ENCODE measurements at places on chromosomes 13 and 19. TPM values are rescaled to one million over a fixed set of nuclear protein-coding genes. Genes with fewer than 3 reads are reported as not detected.
A peak's percentile ranks its signal among the peaks of the same experiment; 100 is the strongest.

DNA sequence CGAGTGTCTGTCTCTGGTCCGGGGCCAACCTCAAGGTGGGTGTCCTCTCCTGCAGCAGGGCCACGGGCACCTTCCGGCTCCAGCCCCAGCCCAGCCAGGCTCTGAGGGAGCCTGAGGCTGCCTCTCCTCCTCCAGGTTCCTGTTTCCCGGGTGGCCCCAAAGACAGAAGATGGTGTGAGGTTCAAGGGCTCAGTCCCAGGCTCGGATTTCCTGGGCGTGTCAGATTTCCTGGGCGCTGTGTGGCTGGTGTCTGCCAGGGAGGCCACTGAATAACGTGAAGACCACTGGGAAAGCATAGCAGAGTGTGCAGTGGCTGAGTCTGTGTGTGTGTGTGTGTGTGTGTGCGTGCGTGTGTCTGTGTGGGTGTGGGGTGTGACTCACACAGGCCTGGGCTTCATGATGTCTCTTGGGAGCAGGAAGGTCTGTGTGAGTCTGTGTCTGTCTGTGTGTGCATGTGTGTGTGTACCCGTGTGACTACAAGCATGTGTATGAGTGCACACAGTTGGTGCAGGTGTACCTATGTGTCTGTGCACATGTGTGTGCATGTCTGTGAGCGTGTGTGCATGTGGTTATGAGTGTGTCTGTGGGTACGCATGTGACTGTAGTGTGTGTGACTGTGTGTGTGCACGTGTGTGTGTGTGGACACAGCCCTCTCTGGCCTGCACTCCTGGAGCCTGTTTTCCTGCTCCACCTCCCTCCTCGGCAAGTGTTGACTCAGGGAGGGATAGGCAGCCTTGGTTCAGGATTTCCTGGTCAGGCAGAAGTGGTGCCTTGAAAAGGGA lies 28.3 kb downstream of the CEBPA start:
- no peaks in the 10 kb centered on the region for H3K4me1 ChIP-seq
- no peak overlapping the region for H3K4me3 ChIP-seq
- peaks cover 8% of the 10 kb centered on the region for H3K27me3 ChIP-seq
- no peak overlapping the region for H3K27ac ChIP-seq

- H3K27ac ChIP-seq: no peak overlapping the region
- H3K4me1 ChIP-seq: no peaks in the 10 kb centered on the region
Observed at GRCh38 chr13:25281193-25281934, 5.9 kb downstream of the MTMR6 start.

The ZNF625 gene
- total RNA-seq: 16.7 TPM

- no peaks in the 10 kb centered on the region for H3K36me3 ChIP-seq
- H3K27me3 ChIP-seq: no peaks in the 10 kb centered on the region
- no peak for DNase-seq
- H3K4me1 ChIP-seq: no peaks in the 10 kb centered on the region
- no peak overlapping the region for H3K27ac ChIP-seq
Observed at GRCh38 chr13:88958821-88959220, 1287.7 kb downstream of the SLITRK5 start.

- H3K36me3 ChIP-seq: peaks cover 8% of the 10 kb centered on the region
- H3K4me3 ChIP-seq: no peak overlapping the region
- peak; percentile 0 for DNase-seq
- H3K27ac ChIP-seq: no peak overlapping the region
- H3K4me1 ChIP-seq: no peaks in the 10 kb centered on the region
Observed at GRCh38 chr13:95874286-95874685, 178.9 kb downstream of the UGGT2 start.

The PNMA8C gene
- 0.18 TPM for total RNA-seq

The CYP2A6 gene
- total RNA-seq: not detected

DNA sequence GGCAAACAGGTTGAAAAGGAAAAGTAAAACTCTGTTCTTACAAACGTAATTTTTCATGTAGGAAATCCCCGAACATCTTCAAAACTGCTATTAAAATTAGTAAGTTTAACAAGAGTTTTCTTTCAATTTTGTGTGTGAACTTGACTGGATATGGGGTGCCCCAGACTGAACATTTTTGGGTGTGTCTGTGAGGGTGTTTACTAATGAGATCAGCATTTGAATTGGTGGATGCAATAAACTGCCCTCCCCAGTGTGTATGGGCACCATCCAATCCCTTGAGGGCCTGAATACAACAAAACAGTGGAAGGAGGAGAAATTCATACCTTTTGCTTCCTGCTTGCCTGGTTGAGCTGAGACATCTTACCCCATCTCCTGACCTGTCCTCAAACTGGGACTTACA lies 11.8 kb downstream of the HAUS8 start:
- H3K27me3 ChIP-seq: no peaks in the 10 kb centered on the region
- no peak overlapping the region for H3K27ac ChIP-seq
- H3K36me3 ChIP-seq: peaks cover 10% of the 10 kb centered on the region
- DNase-seq: no peak
- H3K4me1 ChIP-seq: peaks cover 2% of the 10 kb centered on the region

The PCDH9 gene
- 10.2 TPM for total RNA-seq

DNA sequence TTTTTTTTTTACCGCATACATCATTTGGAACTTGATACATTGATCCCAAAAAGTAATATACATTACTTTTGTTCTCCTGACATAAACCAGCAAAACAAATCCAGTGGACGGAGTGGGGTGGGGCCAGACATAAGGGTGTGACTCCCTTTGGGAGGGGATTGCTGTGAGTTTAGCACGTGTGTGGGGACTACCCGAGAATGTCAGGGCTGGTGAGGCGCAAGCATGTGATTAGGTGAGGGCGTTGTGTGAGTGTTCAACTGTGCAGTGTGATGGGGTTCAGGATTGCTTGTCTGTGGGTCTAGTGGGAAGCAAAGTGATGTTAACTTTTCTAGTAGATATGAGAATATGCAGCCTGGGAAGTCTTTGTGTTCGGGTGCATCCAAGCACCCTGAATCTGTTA lies 468.0 kb downstream of the TSHZ3 start:
- no peak overlapping the region for H3K27ac ChIP-seq
- no peaks in the 10 kb centered on the region for H3K4me1 ChIP-seq
- H3K4me3 ChIP-seq: no peak overlapping the region
- H3K36me3 ChIP-seq: no peaks in the 10 kb centered on the region

The GNA15 gene
- total RNA-seq: 0.18 TPM

The MBD3L2 gene
- total RNA-seq: not detected

- no peak overlapping the region for H3K27ac ChIP-seq
- DNase-seq: peak; percentile 79
- H3K4me1 ChIP-seq: no peaks in the 10 kb centered on the region
- 0 out of 2 replicates have a peak, but pooled peaks cover 1% of the 10 kb centered on the region for H3K36me3 ChIP-seq
- H3K27me3 ChIP-seq: no peaks in the 10 kb centered on the region
Observed at GRCh38 chr13:28181413-28181812, 43.1 kb downstream of the PAN3 start.

DNA sequence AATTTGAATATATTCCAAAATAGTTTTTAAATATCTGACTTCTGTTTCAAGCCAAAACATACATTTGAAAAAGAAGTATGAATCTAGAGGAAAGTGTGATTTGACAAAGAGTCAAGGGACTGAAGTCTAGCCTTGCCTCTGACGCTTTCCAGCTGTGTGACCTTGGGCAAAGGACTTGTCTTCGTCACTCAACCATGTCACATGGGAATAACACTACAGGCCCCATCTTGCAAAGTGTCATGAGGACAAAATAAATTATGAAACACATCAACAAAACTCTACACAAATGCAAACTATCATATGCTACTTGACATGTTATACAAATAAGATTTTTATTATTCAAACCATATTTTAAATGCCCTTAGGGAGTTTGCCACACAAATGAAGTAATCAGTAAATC lies 73.0 kb downstream of the CYSLTR2 start:
- H3K27me3 ChIP-seq: no peaks in the 10 kb centered on the region
- no peak overlapping the region for H3K4me3 ChIP-seq
- H3K27ac ChIP-seq: 0 out of 2 replicates have a peak overlapping the region, but pooled peaks have one; percentile 43

DNA sequence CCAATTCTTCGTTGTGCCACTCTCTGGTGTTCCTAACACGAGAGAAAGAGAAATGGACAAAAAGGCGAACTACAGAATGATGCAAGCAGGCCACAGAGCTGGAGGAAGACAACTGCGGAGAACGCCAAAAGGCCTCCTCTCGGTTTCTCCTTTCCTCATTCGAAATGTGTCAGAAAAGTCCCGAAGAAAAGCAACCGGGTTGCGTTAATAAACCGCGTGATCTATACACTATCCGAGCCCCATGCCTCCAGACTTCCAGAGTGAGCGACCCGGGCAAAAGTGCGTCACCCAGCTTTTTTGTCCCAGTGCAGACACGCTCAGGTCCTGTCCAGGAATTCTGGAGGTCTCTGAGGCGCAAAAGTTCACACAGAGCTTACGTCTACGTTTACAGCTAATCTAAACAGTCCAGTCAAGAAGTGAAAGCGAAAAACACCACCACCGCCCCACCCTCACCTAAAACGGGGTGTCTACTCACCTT lies 413 bp downstream of the N4BP2L2 start:
- H3K27me3 ChIP-seq: no peaks in the 10 kb centered on the region
- no peaks in the 10 kb centered on the region for H3K4me1 ChIP-seq
- peak; percentile 62 for DNase-seq
- H3K36me3 ChIP-seq: 0 out of 2 replicates have a peak, but pooled peaks cover 1% of the 10 kb centered on the region
- H3K4me3 ChIP-seq: peak overlapping the region; percentile 75

The ISYNA1 gene
- 3.4 TPM for total RNA-seq

DNA sequence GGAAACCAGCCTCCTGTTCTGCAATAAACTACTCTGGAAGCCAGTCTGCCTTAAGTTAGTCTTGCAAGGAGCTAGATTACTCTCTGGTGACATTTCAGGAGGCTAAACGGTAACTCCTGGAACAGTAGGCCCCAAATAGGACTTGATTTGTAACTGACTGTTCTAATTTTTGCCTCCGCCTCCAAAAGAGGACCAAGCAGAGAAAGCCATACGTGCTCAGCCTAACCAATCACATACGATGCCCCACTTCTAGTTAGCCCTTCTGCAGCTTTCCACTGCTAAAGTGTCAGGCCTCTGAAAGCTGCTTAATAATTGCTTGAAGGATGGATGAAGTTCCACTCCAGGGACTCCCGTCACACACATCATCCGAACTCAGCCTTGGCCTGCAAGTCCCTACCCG lies 744 bp downstream of the ZNF805 start:
- H3K36me3 ChIP-seq: peaks cover 17% of the 10 kb centered on the region
- DNase-seq: peak; percentile 37
- H3K27me3 ChIP-seq: no peaks in the 10 kb centered on the region
- peak overlapping the region; percentile 91 for H3K27ac ChIP-seq

DNA sequence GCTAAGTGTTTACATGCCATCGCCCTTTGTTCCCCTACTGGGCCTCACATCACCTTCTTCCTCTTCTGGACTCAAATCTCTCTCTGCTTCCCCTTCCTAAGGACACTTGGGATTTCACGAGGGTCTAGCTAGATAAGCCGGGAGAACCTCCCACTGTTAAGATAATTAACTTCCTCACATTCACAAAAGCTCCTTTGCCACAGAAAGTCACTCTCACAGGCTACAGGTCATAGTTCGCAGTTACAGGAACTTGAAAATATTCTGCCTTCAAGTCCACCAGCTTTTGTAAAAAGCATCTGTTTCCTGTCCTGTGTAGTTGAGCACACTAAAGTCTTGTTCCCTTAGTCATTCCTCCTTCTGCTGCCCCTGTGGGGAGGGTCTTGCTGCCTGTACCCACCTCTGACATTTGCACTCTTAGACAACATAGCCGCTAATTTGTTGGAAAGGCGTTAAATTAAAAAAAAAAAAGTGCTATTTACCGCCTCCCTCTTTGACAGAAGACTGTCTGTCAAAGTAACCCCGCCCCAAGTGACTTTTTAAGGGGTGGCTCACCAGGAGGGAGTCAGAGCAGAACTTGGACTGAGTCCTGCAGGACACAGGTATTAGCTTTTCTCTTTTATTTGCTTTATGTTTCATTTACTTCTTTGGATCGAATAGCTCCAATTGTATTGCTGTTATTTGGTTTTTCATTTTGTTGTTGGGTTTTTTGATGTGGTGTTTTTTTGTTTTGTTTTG lies 26.8 kb upstream of the CEACAM21 start:
- no peak overlapping the region for H3K27ac ChIP-seq
- H3K27me3 ChIP-seq: peaks cover 18% of the 10 kb centered on the region
- no peaks in the 10 kb centered on the region for H3K4me1 ChIP-seq

DNA sequence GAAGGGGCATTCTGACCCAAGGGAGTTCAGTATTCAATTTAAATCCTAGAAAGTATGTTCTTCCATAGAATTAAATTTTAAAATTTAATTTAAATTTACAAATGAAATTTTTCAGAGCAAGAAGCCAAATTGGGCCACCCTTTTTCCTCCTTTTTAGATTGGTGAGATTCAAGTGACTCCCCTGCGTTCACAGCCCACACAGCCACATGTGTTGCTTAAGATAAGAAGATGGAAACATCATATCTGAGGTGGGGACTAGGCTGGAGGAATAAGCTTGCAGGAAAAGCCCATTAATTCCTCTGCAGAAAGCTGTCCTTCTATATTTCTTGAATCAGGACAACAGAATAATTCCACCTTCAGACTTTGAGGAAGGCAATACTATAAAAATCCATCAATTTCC lies 392.7 kb upstream of the ZNF507 start:
- no peaks in the 10 kb centered on the region for H3K36me3 ChIP-seq
- H3K4me3 ChIP-seq: no peak overlapping the region
- H3K27ac ChIP-seq: no peak overlapping the region
- no peaks in the 10 kb centered on the region for H3K27me3 ChIP-seq

The LGALS14 gene
- not detected for total RNA-seq

The SYCN gene
- total RNA-seq: not detected

- H3K4me3 ChIP-seq: no peak overlapping the region
- no peaks in the 10 kb centered on the region for H3K36me3 ChIP-seq
- peaks cover 7% of the 10 kb centered on the region for H3K4me1 ChIP-seq
- no peak for DNase-seq
- H3K27ac ChIP-seq: no peak overlapping the region
Observed at GRCh38 chr13:44649104-44649428, 72.9 kb upstream of the TSC22D1 start.

Data from IMR-90 (cell line).